ENCODE measurements at places on chromosomes 1 and 21.
A peak's percentile ranks its signal among the peaks of the same experiment; 100 is the strongest.

DNA sequence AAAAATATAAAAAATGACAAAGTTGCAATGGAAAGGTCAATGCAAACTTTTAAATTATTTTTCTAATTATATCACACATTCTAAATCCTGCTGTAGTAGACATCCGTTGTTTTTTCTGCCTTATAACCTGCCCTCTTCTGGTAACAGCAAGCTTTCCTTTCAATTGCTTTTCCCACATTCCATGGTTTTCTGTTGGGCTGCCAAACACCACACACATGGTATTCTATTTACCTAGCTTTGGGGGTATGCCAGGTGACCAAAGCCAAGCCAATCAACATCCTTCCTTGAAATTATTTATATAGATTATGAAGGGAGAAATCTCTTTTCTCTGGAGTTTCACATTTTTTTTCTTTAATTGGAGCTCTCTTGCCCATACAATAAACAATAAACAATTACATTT is 3.4 kb upstream of the LAMC1 start:
- no peak for DNase-seq

GRCh38 chr1:218624052-218624451 is 278.9 kb downstream of the TGFB2 start:
- no peak for DNase-seq

DNA sequence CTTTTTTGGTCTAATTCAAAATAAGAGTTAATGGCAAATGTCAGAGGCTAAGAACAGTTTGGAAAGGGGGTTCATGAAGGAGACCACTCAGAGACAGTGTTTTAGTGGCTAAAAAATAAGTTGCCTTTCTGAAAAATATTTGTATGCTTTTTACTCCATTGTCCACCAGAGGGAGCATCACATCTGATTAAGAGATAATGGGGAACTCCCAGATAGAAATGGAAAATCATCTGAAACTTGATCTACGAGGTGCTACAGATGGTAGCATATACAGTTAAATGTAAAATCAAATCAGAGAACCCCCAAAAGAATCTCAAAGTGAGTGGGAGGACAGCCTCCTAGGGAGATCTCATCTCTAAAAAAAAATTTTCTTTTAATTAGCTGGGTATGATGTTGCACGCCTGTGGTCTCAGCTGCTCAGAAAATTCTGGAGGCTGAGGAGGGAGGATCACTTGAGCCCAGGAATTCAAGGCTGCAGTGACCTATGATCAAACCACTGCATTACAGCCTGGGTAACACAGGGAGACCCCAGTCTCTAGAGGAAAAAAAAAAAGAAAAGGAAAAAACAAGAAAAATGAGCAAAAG is 9.7 kb downstream of the SMYD3 start:
- DNase-seq = peak; percentile 89

DNA sequence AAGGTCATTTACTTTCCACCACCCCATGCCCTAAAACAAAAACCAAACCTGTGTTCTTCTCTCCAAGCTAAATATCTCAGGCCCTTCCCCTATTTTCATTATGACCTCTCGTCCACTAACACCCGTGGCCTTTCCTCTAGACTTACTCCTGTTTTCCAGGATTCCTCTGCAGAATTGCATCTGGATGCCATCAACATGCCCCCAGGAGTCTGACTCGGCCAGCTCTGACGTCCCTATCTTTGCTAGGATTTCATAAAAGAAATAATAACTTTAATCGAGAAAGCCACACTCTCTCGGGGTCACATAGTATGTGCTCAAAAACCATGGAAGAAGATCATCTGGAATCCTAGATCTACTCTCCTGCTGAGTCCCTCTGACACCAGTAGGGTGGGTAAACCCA is 13.5 kb downstream of the FAM89A start:
- no peak for DNase-seq

DNA sequence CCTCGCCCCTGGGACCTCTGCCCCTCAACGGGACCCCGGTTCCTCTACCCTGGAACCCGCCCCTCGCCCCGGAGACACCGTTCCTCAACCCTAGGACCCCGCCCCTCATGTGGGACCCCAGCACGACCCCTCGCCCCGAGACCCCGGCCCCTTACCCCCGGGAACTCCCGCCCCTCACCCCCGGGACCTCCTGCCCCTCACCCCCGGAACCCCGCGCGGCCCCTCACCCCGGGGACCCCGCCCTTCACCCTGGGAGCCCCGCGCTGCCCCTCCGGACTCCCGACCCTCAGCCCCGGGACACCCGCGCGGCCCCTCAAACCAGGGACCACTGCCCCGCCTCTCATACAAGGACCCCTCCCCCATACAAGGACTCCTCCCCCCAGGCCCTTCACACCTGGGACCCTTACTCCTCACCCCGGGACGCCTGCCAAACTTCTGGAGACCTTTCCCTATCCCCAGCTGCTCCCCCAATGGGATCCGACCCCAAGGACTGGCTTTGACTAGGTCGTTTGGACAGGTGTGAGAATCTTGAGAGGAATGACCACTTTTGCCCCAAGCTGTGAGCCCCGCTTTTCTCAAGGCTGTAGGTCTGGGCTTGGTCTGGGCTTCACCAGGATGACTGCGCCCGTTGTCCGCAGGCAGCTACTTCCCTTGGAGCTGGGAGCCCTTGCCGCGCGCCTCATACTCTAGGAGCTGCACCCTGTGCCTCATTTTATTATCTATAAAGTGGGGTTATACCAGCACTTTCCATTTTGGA is 843 bp downstream of the DIP2A start:
- DNase-seq = peak; percentile 78

GRCh38 chr1:12485231-12486058 is 132.6 kb downstream of the DHRS3 start:
- DNase-seq = no peak

- DNase-seq = no peak
Observed at GRCh38 chr21:34536311-34536710, 24.3 kb upstream of the KCNE1 start.

DNA sequence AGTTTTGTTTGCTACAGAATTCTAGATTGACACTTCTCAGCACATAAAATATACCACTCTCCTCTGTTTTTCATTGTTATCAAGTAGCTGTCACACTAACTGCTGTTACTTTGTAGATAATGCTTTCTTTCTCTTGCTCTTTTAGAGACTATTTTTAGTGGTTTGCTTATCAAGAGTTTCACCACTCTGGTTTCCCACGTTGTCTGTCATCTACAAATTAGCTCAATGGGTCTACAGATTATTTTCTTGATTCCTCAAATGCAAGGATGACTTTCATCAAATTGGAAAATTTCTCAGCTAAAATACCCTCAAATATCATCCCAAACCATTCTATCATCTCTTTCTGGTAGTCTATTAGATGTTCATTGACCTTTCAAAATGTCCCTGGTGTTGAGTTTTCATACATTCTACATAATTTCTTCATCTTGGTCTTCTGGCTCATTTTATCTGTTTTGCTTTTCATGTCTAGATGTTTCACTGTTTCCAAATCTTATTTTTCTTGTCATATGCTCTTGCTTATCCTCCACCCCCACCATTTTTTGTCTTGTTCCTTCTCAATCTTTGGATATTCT is 122.5 kb downstream of the TRIM33 start:
- no peak for DNase-seq

DNA sequence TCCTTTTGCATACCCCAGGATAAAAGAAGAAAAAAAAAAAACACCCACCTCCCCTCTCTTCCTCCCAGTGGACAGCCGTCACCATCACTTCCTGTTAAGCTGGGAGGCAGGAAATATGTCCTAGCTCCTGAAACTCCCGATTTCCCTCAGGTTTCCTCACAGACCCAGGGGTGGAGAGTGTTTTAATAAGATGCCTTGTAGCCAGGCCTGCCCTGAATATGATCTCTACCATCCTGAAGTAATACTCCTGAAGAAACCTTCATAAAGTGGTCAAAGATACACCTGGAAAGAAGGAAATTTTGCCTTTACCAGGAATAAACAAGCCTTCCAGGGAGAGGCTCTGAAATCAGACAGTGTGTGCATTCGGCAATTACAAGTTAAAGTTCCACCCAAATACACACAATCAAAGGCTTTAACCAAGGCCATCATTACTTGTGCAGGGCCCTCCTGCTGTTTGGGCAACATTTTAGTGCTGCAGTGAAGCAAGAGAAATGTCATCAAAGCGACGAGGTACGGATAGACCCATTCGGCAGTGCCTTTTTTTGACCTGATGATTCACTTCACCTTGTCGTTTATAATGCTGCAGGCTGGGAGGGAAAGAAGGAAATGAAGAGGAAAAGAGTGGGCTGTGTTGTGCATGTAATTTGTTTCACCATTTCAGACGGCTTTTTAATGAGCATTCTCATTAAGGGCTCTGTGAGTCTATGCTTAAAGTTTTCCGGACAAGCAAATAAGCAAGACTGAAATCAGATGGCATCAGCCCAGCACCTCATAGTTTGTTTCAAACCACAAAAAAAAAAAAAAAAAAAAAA is 41.0 kb upstream of the RASAL2 start:
- no peak for DNase-seq

GRCh38 chr1:84988588-84988987 is 8.3 kb downstream of the MCOLN2 start:
- peak; percentile 82 for DNase-seq

GRCh38 chr1:168801032-168801745 is 72.2 kb upstream of the DPT start:
- no peak for DNase-seq

- DNase-seq = no peak
Observed at GRCh38 chr21:45868488-45868887, 113.1 kb upstream of the COL6A1 start.

GRCh38 chr1:245652660-245653427 is 498.1 kb downstream of the KIF26B start:
- DNase-seq = peak; percentile 31

DNA sequence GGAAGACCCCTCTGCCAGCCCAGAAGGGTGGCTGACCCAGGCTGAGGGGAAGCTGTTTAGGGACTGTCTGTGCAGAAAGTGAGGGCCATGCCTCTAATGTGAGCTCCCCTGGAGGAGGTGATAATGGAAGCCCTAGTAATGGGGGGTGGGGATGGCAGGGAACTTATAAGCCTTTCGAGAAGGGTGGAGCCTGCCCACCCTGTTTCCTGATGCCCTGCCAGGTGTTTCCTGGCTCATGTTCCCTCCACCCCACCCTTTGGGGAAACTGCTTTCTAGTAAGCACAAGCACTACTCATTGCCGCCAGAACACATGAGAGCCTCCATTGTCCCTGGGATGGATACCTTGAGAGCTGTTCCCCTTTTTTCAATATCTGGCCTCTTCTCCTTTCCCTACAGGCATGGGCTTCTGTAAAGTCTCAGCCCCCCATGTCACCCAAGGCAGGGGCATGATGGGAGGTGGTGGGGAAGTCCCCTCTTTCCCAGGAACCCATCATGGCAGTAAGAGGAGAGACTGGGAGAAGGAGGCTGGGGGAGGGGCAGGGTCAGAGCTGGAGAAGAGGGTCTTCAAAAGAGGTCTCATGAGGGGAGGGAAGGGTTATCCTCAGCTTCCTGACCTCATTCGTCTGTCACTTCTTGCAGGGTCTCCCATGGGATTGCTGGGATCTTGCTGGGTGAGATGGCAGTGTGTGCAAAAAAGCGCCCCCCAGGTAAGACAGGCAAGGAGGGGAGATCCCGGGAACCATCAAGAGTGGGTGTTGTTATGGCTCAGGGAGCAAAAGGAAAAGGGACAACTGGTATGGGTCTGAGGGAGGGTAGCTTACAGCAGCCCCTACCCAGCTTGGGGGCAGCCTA is 2.4 kb downstream of the ATP8B2 start:
- DNase-seq = no peak

- no peak for DNase-seq
Observed at GRCh38 chr1:25666460-25666859, 49.9 kb downstream of the MAN1C1 start.

GRCh38 chr1:173853074-173853473 is 14.7 kb downstream of the GAS5 start:
- DNase-seq = no peak

DNA sequence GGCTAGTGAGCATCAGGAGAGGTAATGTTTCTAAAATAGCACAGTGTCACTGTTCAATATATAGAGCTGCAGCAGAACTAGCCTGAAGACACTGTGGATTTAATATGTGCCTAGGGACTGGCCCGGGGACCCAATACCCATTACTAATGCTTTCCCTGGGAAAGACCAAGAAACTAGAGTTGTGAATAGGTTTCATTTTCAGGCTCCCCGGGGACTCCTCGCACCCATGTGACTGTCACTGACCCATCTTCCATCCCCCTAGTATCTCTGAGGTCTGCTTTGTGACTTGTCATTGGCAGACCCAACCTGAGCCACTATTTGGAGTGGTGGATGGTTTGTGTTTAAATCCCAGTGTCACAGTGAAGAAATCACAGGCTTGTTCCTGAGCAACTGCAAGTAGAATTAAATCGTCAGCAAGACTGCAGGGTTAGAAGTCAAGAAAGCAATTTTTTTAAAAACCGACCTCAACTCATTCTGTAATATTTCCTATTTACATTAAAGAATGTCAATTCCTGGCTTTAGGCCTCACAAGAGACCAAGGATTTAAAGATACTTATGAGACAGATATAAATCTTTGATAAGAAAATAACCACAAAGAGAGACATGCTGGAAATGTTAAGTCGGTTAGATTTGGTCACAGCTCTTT is 130.0 kb upstream of the TNR start:
- DNase-seq = no peak

- DNase-seq = no peak
Observed at GRCh38 chr1:105664495-105664894, 1392.0 kb upstream of the PRMT6 start.

DNA sequence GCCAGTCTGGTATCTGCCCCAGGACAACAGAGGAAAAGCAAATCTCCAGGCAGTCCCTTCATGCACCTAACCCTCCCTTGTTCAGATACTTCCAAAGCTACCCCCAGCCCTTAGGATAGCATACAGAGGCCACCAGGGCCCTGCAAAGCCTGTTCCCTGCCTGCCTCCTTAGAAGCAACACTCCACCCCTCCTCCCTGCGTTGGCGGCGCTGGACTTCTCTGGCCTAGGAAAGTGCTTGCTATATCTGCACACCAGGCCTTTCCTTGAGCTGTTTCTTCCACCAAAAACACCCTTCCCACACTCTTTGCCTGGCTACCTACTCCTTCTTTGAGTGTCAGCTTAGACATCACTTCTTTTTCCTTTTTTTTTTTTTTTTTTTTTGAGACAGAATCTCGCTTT is 61.3 kb downstream of the GRIK3 start:
- no peak for DNase-seq

- peak; percentile 13 for DNase-seq
Observed at GRCh38 chr21:37631319-37632117, 264.9 kb downstream of the DYRK1A start.

DNA sequence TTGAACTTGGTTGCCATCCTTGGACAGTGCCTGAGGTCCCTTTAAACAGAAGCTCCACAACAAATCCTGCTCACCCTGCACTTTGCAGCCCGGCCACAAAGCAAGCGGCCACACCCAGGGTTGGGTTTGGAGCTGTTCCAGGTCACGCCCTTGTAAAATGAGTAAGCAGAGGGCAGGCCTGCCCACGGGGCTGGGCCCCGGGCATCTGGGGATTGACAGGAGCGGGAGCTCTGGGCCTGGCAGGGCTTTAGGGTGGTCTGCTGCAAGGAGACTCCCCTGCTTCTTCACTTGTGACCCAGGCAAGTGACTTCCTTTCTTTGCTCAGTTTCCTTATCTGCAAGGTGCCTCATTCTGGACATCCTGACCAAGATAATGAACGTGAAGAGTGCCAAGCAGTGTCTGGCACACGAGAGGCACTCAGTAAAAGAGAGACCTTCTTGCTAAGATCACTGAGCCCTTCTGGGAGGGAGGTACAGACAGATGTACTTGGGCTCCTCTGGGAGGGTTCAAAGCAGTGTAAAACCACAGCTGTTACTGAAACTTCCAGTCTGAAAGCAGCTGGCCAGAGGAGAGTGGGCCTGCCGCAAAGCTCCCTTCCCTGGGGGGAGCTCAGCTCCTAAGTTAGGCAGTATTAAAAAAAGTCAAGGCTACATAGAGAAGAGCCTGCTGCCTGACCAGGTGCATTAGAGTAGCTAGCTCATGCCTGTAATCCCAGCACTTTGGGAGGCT is 2.6 kb downstream of the E2F2 start:
- DNase-seq = peak; percentile 93

Measured in suppressor macrophage treated with lipopolysaccharide for 1 hour (primary cell).